ENCODE measurements at places on chromosomes 2 and 18.

DNA sequence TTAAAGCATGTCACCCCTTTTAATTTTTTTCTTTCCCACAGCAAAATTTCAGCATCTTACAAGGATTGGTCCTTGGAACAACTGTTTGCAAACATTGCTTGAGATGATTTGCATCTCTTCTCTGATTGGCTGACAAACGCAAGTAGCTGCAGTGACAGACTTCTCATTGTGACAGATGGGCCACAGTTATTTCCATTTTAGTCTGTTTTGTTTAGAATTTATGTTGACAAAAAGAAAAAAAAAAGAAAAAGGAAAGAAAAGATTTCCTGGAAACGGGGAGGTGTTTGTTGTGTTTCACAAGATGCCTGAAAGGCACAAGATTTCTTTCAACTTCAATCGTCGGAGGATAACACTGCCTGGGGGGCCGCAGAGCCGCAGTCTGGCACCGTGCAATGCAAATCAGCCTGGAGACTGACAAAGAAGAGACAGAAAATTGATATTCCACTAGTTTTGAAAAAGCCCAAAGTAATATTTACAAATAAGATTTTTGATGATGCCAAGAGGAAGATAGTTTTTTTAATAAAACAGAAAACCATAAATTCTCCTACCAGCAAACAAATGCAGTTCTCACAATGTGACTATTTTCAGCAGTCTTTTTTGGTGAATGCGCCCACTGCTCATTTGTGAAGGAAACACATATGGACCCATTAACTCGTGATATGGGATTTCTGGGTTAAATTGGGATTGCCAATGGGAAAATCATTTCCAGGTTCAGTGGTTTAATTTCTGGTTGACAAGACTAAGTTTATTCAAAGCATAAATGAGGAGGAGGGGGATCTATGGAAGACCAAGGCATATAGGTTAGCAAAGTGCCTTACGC is 296.2 kb upstream of the SMIM21 start:
- no peak for DNase-seq

GRCh38 chr18:35933982-35934381 is 38.5 kb upstream of the RMP24 start:
- peak; percentile 33 for DNase-seq

DNA sequence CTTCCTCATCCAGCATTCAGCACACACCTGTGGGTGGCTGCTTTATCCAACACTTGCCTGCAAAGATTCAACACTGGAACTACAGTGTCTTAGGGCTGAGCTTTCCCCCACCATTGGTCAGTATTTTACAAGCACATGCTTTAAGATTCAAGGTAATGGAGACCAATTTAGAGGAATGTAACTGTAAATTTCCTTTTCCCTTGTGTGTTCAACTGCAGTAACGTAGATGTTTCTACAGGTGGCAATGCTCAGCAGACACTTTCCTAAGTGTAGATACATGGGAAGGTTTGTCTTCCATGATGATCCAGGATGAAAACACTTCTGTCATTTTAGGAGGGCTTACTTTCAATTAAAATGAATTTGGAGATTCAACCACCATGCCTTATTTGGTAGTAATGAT is 143.6 kb upstream of the PXDN start:
- DNase-seq, result peak; percentile 14

GRCh38 chr2:231037202-231037730 is at the start of gene C2orf72:
TSS of gene C2orf72 (plus strand) at chr2:231037523. CDS start at chr2:231037566, 43 bp downstream.
- DNase-seq, result peak; percentile 70

GRCh38 chr2:36705326-36706020 is 9.0 kb downstream of the VIT start:
- no peak for DNase-seq

DNA sequence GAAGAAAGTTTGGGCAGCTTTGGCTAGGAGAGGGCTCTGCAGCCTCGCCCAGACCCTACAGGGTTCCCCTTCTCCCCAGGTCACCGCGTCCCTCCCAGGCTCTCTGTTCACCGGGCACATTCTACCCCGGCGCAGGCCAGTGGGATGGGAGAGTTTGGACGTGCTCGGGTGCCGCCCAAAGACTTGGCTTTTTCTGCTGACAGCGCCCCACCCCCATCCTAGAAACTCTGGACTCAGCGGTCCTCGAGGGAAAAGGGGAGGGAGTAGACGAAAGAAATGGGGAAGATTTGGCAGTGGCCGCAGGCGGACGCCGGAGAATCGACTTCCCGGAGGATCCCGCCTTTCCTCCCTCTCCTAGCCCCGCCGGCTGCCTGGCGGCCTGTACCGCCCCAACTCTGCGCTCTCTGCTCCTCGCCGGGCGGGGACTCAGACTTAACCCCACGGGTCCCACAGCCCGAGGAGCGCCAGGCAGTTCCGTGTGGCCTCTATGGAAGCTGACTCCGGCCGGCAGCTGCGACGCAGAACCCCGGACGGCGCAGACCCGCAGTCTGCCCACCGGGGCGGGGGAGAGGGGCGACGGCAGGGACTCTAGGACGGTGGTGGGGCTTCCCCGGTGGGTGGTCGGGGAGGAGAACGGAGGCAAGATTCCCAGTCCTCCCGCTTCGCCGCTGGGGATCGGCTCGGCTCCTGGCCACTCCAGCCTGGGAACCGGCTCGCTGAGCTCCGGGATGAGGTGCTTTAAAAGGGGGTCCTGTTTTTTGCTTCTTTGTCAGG is 863 bp upstream of the SIX2 start:
- peak; percentile 72 for DNase-seq

- no peak for DNase-seq
Observed at GRCh38 chr2:84487298-84487996, 28.4 kb upstream of the SUCLG1 start.

GRCh38 chr2:150339951-150340350 is 147.5 kb downstream of the RND3 start:
- no peak for DNase-seq

DNA sequence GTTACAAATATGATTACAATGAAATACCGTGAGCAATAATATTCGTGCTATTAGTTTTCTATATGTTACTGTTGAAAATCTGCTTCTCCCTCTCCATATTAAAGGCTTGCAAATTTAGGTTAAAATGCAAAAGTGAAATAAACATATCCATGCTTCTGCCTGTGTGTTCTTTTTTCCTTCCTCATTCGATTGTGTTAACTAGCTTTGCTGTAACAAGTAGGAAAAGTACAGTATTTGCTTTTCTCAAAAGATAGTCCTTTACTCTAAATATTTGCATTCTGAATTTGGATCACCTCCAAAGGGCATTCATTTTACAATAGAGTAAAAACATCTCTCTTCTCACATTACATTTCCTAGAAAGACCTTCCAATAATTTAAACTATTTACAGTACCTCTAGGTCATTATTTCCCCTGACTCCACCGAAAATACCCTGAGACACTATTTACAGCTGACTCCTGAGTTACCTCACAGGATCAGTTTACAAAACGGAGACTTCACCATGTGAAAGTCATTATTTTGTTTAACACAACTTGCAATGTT is 835.0 kb upstream of the FANCL start:
- DNase-seq, result no peak

DNA sequence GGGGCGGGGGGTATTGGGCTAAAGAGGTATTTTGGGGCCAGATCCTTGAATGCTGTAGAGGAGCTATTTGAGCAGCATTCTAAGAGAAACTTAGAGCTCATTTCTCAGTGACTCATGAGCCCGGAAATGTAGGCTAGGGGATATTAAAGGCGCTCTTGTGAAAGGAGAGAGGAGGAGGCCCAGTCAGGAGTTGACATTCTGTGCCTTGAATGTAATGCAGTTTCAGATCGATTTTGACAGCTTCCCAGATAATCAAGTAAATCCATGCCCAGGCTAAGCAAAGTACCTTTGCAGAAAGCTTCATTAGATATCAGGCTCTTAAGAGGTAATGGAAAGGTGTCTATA is 1.5 kb downstream of the CAB39 start:
- peak; percentile 42 for DNase-seq

DNA sequence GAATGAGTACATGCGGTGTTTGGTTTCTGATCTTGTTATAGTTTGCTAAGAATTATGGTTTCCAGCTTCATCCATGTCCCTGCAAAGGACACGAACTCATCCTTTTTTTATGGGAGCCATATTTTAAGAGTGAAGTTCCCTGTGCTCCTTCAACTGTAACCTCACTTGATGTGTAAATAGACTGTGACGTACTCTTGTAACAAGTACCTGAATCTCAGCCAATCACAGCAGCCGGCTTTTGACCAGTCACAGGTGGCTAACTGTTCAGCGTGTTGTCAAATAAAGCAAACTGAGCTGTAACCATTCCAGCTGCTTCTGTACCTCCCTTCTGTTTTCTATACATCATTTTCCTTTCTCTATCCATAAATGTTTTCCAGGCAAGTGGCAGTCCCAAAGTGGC is 774.3 kb upstream of the HS6ST1 start:
- no peak for DNase-seq

DNA sequence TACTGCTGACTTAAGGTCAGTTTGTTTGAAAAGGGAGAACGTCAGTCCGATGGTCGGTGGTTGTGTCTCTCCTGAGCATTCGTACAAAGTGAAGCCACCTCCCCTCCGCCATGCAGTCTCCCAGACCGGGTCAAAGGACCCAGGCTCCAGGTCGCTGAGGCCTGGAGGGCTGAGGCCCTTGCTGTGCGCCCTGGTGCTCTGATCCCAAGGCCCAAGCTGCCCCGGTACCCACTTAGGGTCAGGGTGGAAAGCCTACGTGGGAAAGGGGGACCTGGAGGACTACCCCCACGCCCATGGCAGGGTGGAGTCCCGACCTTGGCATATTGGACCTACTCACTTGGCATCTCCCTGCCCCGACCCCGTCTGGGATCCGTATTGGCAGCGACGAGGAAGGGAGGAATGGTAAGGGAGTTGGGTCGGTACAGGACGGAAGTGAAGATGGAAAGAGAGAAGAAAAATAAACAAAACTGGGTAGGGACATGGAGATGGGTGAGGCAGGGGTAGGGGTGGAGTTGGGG is 8.0 kb upstream of the SIX3 start:
- DNase-seq, result no peak

DNA sequence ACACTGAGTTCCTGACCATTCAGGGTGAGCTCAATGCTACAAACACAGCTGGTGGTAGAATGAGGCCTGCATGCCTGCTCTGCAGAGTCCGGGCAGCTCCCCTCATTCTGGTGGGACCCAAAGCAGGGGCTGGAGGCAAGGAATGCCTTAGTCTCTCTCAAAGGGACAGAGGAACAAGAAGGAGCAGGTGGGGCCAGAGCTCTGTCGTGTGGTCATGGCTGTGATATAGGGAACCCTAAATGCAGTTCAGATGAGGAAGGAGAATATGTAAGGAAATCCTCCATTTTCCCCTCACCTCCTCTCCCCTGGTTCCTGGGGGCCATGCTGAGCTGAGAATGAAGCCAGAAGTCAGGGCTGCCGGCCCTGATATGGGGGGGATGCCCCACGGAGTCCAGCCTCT is 334.3 kb downstream of the CYP26B1 start:
- no peak for DNase-seq

DNA sequence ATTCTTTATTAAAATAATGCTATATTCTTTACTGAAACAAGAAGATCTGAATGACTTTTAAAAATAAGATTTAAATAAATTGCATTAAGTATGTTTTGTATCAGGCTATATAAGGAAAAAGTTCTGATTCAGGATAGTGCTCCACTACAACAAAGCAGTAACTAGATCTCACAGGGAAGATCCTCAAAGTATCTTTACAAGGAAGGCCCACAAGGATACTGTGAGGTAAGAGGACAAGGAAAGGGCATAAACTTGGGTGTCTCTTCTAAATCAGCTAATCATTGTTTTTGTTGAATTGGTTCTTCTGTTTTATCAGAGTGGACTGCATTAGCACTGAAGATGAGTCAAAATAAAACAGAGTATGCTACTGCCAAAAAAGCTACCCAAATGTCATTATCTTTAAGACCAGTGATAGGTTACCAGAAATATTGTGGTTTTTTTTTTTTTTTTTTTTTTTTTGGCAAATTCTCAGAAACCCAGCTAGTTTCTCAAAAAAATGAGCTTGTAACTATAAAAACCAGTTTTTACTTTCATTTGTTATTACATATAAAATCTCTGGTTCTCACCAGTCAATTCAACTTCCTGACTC is 160.9 kb downstream of the BAZ2B start:
- DNase-seq, result no peak

DNA sequence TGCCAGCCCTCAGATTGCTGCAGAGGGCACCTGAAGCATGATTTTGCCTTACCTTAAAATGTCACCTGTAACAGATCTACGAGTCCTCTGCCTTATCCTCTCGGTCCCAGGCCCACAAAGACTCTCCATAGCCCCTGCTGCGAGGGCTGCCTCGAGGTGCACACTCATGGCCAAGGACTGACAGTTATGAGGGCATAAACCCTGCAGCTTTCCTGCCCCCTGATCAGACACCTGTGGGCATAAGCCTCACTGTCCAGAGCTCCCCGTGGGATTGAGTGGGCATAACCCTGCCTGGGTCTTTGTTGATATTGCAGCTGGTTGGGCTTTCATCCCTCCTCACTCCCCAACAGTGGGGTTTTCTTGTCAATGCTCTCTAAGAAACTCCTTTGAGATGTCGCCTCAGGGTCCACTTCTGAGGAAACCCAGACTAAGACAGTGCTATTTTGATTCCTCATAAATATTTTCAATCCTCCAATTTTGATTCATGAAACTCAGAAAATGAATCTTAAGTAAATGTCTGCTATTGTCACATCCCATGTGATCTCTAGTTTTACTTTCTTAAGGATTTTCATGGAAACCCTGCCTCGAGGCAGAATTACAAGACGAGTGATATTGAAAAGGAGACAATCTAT is 108.5 kb upstream of the NCK2 start:
- DNase-seq, result no peak

DNA sequence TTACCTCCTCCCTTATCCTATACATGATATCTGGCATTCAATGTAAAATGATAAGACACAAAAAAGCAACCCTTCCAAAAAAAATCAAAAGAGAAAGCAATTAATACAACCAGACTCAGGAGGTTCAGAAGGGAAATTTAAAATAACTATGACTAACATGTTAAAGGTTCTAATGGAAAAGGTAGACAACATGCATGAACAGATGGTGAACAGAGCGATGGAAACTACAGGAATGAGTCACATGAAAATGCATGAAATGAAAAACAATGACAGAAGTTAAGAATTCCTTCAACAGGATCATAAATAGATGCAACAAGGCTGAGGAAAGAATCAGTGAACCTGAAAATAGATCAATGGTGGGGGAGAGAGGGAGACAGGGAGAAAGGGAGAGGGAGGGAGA is 26.1 kb upstream of the ERCC3 start:
- no peak for DNase-seq

- DNase-seq, result no peak
Observed at GRCh38 chr2:228369400-228370031, 188.0 kb upstream of the SPHKAP start.

- no peak for DNase-seq
Observed at GRCh38 chr2:85712336-85712735, 18.2 kb downstream of the GNLY start.

DNA sequence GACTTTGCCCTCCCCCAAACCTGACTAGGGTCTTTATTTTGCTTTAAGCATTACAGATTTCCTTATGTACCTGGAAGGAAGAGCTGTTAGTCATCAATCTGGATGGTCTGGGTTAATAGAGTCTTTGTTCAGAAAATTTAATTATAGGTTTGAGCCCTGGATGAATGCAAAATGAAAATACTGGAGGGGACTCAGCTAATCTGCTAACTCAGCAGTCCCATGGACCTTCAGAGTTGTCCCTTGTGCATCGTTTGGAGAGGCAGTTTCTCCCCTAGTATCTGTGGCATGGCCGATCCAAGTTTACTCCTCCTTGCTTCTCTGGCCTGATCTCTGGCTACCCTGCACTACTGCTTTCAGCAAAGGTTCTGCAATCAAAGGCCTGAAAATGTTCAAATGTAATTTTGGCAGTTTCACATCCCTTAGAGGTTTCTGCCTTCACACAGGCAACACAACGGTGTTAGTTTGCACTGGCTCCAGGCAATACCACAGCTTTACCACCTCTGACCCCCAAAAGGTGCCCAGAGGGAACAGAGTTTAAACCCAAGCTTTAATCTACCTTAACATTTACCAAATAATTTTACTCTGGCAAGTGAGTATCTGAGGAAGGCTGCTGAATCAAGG is 134.3 kb downstream of the THADA start:
- DNase-seq, result no peak
